IPS DF 19.7 (cell line): ENCODE measurements at places on chromosomes 7 and 10.

DNA sequence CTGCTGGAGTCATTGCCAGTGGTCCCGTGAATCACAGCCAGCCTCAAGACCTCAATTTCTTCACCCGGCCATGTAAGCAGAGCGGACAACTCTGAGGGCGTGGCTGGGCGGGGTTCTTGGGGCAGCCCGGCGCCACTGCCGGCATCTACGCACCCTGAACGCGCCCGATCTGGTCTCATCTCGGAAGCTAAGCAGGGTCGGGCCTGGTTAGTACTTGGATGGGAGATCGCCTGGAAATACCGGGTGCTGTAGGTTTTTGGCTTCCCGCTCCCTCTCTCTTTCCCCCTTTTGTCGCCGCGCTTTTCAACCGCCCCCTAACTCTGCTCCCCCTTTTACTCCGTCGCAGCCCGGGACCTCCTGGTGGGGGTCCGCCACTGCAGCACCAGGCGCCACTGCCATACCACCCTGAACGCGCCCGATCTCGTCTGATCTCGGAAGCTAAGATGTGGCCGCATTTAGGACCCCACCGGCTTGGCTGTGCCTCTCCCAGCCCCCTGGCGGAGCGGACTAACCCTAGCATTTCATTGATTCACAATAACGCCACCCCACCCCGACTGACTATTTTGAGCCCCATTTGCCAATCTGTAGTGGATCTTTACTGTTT lies 25.3 kb downstream of the GARIN1A start:
- DNase-seq, result no peak

- no peak for DNase-seq
These were observed 37.7 kb downstream of the HTRA1 start for GRCh38 chr10:122499012-122499411.

DNA sequence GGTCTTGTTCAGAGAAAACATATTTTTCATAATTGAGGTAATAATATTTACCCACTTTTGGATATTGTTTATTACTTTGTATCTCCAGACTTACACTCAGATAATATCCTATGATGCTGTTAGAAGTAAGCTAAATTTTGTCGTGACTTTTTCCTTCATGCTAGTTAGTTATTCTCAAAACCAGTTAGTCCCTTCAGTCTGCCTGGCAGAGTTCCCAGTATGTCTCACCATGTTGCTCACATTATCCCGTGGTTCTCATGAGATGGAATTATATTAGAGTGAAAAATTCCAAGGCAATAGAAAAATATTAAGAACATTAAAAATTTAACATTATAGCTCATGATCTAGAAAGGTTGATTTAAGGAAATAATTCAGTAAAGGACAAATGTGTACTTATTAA lies 81.5 kb upstream of the SMIM30 start:
- DNase-seq, result no peak

- DNase-seq, result no peak
These were observed 73.9 kb upstream of the LEP start for GRCh38 chr7:128167042-128167701.

DNA sequence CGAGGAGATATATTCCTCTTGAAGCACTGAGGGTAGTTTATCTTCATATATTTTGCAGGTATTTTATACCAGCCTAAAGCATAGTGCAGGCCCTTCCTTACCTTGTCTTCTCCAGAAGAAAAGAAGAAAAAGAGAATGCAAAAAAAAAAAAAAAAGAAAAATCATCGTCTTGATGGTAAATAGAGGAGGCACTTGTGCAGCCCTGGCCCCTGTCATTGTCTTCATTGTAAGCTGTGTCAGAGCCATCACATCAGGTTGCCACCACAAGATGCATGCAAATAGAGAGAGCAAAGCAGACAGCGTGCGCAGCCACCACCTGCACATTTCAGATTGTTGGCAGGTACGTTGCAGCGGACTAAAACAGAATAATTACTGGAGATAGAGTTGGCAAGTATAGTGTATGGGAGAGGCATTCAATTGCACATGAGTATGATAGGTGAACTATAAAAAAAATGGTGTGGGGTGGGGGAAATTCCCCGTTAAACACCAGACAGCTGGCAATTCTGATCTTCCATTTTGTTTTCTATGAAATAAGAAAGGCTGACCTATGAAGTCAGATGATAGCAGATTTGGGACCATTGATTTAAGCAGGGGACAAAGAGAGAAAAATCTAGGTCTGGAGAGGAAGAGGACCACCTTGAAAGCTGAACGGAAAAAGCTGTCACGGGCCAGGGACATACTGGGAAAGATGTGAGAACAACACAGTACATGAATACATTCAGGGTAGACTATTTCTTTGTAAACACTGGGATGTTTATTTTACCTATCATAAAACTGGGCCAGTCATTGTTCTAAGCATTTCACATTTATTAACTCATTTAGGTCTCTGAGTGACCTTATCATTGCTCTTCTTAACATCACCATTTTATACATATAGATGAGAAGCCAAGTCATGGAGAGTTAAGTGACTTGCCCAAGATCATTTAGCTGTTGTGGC lies 306.3 kb upstream of the SP8 start:
- no peak for DNase-seq

DNA sequence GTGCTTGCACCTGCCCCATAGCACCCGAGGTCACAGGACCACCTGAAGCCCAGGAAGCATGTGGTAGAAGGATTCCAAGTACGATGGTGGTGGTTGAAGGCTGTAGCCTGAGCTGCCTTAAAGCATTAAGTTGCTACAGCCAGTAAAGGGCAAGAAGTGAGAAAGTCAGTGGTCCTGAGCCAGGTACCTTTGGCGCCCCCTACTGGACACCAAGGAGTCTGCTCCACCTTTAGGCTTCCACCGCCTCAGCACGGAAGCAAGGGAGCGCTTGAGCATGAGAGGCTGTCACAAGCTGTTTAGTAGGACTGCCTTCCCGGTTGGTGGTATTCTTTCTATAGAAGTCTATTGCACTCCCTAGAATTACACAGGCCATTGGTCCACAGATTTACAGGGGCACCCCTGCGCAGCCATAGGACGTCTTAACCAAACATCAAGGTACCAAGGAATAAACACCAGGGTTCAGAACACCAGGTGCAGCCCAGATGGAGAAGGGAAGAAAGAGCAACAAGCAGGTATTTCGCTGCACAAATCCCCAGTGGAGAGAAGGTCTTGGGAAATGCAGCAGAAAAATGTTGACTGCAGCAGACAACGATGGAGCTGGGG lies 2.2 kb downstream of the CRTAC1 start:
- no peak for DNase-seq

DNA sequence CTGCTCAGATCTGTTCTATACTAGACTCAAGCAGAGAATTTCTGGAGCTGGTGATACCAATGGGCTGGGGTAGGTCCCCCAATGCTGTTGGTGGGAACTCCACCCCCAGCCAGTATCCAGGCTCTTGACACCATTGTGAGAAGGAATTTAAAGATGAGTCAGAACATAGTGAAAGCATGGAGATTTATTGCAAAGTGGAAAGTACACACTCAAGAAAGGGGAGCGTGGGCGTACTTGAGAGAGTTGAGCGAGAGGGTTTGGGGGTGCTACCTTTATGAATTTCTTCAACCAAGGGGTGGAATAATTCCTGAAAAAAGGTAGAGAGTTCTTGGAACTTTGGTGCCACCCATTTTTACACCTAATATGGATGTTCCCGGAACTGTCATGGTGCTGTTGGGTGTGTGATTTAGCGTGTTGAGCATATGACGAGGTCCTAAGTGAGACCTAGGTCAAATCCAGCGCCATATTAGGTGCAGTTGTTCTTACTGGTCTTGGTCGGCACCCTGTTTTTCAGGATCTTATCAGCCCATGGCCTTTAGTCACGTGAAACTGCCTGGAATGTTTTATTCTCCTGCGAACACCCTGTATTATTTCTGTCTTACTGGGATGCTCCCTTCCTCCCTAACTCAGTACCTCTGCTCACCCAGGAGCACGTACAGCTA lies 122.0 kb upstream of the AHR start:
- no peak for DNase-seq

- no peak for DNase-seq
These were observed 12.5 kb upstream of the TMEM72 start for GRCh38 chr10:44898665-44899064.

- DNase-seq, result no peak
These were observed 18.1 kb downstream of the ADGRA1 start for GRCh38 chr10:133105686-133106390.

DNA sequence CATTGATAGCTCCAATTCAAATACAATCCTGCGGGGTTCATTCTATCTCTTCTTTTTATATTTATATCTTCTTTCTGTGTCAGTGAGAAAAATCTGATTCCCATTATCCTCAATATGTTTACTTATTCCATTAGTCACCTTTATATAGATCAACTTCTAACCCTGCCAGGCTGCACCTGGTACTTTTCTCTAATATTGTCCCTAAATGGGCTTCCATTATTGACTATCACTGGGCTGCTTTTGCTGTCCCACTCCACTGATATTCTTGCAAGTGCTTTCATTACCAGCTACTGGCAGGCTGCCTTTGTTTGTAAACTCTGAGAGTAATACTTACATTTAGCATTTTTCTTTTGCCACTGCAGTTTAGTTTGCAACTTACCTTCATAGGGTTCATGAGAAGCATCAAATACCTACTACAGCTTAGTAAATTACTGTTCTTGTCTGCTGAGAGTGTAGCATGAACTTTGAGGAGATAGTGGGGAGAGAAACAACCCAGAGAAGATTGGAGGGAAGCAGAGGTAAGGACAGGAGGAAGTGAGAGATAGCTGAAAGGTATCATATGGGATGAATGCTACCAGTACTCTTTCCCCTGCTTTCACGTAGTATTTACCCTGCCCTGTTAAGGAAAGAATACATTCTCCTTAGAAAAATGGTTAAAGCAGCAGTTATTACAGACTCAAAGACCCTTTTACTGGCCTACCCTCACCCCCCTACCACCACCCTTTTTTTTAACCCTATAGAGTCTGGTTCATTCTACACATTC lies 119.1 kb downstream of the PHTF2 start:
- no peak for DNase-seq

GRCh38 chr10:15783941-15784636 lies 64.4 kb upstream of the ITGA8 start:
- DNase-seq, result no peak

GRCh38 chr7:1062296-1063294 lies 18.2 kb downstream of the GPR146 start:
- DNase-seq, result no peak

GRCh38 chr7:69739931-69740431 lies 141.7 kb downstream of the AUTS2 start:
- DNase-seq, result no peak

DNA sequence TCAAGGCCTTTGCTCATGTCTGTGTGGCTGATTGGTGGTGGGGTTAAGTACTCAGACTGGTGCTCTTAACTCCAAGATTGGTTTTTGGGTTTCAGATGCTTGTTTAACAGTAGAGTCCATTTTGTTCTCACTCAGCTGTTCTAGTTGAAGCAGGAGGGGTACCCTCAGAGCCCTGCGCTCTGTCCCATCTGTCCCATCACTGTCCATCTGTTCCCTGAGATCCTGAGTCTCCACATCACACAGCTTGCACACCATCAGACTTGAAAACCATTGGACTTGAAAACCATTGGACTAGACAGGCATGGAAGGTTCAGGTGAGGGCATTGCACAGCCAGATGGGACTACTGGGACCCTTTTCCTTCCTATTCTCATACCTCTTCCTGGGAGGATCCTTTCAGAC lies 39.3 kb downstream of the TMEM178B start:
- no peak for DNase-seq

GRCh38 chr7:88548399-88548798 lies 211.1 kb upstream of the ZNF804B start:
- no peak for DNase-seq

DNA sequence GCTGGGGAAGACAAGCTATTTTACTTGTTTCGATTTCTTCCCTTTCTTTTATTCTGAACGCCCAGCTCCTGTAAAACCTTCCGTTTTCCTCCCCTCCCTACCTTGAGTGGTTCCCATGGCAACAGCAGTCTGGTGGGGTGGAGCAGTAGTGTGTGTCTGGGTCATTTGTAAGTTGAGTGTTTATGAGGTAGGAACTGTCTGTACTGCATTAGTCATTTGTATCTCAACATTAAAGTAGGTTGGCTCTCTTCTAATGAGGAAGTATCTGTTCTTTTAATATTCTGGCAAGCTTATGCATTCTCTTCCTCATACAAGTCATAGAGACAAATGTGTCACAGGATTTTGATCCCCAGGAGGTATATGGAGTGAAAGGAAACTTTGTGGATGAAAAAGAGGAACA lies 85.3 kb upstream of the CCDC6 start:
- DNase-seq, result no peak

GRCh38 chr10:48896756-48897440 lies 42.7 kb downstream of the LRRC18 start:
- no peak for DNase-seq

DNA sequence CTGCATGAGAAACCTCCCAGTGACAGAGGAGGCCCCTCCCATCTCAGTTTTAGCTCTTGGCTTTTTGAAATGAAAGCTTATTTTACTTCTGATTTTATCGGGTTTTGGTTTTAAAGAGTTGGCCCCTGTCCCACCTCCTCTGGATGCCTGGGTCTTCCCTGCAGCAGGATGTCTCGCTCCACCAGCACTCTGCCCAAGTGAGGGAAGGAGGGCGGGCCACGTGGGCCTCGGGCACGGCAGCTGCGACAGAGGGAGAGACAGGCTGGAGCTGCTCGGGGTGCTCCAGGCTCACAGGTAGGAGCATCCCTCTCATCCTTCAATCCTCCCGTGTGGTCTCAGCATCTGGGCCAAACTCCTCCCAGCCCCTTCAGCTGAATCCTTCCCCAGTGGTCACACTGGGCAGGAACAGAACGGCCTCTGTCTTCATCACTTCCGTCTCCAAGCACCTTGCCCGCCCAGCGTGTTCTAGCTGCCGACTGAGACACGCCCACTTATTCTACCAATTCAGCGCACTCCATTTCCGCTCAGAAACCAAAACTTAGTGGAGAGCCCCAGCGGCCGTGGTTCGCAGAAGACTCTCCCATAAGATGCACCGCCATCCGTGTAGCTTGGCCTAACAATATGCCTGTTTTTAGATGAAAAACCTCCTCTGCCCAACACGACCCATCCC lies 222.9 kb downstream of the GLRX3 start:
- DNase-seq, result no peak

GRCh38 chr10:56633876-56634452 lies 272.9 kb upstream of the ZWINT start:
- no peak for DNase-seq

DNA sequence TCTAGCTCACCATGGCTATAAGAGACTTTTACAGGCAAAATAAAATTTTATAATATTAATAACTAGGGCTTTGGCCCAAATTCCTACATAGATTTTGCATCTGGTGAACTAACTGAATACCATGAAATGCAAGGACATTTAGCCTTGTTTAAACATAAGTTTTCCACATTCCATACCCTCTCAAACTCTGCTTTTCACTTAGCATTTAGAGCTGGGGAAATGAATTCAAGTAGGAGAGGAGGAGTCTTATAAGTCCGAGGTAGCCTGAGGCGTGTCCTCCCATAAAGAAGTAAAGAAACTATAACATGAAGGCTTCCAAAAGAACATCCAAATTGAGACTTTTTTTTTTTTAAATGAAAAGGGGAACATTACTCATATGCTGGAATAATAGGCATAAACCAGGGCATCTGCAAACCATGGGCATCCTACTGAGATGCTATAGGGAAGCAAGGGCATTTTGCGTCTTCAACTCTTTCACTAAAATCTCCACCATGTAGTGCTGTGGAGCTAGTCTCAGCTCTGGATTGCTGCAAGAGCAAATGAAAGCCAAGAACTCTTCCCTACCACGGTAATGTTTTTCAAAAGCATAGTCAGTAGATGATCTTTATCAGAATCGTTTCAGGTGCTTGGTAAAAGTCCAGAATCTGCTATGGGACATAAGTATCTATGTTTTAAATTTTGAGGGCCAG lies 79.1 kb downstream of the PALS2 start:
- DNase-seq, result no peak

- DNase-seq, result no peak
These were observed 1168.7 kb upstream of the CELF2 start for GRCh38 chr10:9848981-9849380.

- DNase-seq, result no peak
These were observed 39.8 kb downstream of the RCC1L start for GRCh38 chr7:75033826-75034225.
